Left kidney (tissue), 8 donors: ENCODE measurements at places on chromosomes 7 and 10. TPM values are rescaled to one million over a fixed set of nuclear protein-coding genes. Genes with fewer than 3 reads are reported as not detected.

Gene SPDYE16
- 6.2 TPM for polyA plus RNA-seq

Gene SFR1
- polyA plus RNA-seq, result 11.9 TPM

GRCh38 chr7:46774515-46774914 is 807.4 kb downstream of the TNS3 start:
- no peak for DNase-seq

GRCh38 chr7:143389316-143390103 is 8.4 kb downstream of the ZYX start:
- DNase-seq, result no peak

GRCh38 chr10:121216721-121217181 is 365.6 kb downstream of the WDR11 start:
- no peak for DNase-seq

DNA sequence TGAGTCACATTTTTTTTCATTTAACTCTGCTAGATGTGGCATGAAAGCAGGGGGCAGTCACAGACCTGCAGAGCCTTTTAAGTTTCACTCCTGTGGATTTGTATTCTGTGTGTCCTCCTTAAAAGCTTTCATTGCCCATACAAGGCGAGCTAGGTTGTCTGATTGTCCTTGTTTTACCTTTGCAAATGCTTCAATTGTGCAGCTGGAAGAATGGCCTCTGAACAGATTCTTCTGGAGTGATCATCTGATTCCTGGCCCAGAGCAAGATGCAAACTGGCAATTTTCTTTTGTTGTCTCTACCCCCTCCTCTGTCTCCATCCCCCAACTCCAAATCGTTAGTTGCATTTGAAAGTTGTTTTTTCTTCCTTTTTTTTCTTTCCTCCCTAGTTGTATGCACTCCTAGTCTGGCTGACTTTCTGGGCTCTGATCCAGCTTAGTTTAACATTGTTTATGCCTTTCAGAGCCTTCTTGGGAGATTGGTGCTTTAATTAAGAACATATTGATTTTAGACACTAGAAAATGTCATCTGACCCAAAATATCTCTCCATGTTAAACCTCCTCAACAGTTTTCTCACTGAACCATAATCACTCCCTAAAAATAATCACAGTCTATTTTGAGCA is 150.2 kb downstream of the REEP3 start:
- DNase-seq, result peak; percentile 55

GRCh38 chr7:135147899-135148721 is at the start of gene TMEM140:
TMEM140 (plus strand) TSS chr7:135148072; CDS start chr7:135164442, 16,370 bp downstream.
- DNase-seq, result no peak

DNA sequence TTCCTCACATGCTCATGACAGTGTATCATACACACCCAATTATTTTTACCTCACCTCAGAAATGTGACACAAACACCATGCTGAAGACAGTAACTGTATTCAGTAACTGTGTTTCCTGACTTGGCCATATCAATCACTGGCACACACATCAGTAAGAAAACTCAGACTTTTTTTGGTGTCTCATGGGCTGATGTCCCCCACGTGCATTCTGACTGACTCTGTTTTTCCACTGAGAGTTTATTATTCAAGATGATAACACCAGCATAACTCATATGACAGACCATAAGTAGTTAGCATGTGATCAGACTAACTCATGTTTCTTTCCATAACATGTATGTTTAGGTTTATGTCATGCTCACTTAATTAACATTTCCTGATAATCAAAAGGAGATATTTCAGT is 124.8 kb downstream of the CD36 start:
- DNase-seq, result no peak
